EH (cell line): ENCODE measurements at places on chromosomes 5 and 9.

DNA sequence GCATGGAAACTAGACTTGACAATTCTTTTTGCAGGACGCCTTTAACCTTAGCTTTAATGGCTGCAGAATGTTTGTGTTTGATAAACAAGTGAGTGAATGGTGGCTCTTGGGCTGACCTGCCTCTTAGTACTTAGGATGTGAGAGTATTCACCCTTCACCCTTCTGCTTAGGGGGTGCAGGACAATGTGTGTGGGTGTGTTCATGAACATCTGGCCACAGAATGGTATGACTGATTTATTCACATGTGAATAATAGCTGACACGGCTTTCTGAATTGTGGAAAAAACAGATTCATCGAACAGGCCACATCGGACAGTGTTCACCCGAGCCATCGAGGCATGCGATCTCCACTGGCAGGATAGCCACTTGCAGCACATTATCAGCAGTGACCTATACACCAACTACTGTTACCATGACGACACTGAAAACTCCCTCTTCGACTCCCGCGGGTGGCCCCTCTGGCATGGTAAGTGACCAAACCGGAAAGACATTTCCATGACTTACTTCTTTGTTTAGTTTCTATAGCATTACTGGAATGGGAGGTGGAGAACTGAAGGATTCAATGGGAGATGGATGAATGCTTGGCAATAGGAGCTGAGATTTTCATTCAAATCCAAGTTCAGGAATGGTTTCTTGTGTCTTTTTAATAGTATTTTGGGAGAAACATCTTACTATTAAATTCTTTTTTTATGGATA lies 193.6 kb downstream of the ZSWIM6 start:
- no peak for DNase-seq

DNA sequence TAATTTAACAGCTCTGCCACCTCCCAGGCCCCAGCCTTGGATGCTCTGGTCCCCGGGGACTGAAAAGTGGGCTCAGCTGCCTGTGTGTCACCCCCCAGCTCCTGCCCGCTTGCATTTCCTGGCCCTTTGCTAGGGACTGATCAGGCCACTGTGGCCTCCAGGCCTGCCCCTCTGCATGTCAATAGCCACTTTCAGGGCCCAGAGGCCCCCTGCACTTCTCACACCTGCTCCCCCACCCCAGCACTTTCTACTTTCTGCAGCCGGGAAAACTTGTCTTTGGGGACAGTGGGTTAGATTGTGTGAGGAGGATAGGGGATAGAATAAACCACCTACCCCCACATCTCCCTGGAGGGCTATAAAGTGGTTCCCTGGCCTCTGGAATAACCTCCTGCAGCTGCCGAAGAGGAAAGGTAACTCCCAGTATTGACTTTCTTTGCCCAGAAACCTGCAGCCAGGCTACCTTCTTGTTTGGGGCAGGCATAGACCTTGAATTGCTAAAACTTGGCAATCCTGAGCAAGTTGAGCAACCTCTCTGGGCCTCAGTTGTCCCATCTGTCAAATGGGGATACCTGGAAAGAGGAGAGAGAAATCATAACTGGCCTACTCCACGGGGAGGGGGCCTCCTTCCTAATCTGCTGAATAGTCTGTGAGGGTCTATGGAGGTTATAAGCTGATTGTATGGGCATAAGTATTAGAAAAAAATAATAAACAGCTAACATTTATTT lies 7.8 kb downstream of the AIF1L start:
- no peak for DNase-seq

GRCh38 chr9:134423749-134424148 lies 97.5 kb downstream of the RXRA start:
- DNase-seq, result no peak

GRCh38 chr5:35835796-35836742 lies 20.6 kb upstream of the IL7R start:
- DNase-seq, result no peak

DNA sequence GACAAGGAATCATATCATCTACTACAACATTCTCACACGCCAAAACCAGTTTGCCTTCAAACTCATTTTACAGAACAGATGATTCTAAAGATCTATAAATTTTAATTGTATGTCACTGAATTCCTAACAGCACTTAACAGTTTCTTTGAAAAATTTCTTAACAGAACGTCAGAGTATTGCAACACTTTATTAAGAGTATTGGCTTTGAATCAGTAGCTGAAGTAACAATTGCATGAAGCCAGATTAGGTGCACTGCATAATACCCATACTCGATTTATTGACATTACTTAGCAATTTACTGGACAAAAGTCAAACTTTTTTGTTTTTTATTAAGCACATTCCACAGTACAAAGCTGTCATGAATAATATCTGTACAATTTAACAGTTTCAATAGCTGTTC lies 75.8 kb downstream of the SMIM23 start:
- DNase-seq, result no peak

DNA sequence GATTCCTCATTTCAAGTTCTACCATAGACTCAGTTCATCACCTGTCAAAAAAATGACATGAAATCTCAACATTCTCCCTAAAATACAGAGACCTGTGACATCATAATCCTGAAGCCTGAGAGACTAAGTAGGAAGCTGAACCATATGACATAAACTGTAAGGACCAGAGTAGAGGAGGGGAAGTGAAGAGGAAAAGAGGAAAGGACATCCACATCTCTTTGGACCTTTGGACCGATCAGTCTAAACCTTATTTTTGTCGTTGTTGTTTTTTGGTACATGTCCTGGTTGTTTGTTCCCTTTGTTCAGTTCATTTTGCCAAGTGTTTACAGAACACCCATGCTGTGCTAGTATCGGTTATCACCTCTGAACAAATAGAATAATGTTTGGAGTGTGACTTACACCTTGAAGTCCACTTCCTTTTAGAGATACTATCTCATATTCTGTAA lies 41.9 kb downstream of the LURAP1L start:
- DNase-seq, result no peak

DNA sequence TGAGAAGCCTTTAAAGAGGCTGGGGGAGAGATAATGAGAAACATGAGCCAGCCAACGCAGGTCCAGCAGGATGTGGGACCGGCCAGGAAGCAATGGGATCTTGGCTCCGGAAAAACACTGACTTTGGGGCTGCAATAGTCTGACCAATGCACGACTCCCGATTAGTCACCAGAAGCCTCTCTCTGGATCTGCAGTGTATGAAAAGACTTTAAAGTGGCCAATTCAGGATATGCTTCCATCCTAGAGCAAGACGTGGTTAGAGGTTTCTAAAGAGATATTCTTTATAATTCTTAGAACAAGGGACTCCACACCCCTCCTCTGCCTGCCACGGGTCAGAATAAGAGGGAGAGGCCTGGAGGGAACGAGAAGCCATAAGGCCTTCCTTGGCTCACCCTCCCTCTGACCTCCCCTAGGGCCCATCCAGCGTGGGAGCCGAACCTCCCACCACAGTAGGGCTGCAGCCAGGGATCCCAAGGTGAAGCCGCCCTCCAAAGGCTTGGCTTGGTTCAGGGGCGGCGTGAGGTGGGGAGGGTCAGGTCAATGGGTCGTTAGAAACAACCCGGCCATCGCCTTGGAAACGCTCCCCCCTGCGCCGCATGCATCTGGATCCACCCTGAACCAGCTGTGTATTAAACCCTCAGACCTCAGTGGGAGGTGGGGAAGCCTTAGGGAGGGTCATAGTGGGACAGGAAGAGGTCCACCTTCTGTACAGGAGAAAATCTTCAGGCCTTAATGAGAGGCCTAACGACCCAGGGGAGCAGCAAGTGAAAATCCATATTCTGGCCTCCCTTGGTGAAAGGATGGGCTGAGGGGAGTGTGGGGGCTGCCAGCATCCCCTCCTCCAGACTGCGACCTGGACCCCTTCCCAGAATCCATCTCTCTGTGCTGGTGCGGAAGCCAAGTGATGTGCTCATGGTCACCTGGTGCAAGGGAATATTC lies 11.1 kb downstream of the FGF1 start:
- DNase-seq, result peak; percentile 87

DNA sequence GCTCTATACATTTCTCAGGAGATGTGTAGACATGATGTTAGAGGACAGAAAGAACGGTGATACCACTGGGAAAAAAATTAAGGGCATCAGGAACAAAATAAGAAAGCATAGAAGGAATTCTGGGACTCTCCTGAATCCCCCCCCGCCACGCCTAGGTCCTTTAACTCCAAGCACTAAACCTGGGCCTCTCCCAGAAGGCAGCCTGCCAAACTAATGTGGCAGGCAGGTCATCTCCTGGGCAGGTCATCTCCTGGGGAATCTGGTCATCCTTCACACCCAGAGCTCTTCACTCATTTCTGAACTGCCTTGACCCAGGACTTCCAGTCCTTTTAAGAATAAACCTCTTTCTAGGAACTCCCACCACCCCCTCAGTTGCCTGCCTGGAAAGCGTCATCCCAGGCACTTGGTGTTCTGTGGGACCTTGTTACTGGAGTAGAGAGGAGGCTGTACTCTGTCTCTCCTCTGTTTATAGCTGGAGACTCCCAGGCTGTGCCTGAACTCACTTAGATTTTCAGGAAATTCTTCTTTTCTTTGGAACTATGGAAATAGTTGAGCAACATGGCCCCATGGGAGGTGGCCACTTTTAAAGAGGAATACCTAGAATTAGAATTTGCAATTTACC lies 24.1 kb downstream of the PSAT1 start:
- DNase-seq, result no peak

DNA sequence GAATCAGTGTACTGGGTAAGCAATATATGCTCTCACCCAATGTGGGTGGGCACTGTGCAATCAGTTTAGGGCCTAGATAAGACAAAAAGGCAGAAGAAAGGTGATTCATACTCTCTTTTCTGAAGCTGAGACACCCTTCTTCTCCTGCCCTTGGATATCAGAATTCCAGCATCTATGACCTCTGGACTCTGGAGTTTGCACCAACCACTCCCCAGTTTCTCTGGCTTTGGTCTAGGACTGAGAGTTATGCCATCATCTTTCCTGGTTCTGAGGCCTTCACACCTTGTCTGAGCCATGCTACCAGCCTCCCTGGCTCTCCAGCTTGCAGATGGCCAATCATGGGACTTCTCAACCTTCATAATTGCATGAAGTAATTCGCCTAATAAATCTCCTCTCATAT lies 724.6 kb upstream of the TYRP1 start:
- no peak for DNase-seq

- no peak for DNase-seq
Observed at GRCh38 chr9:97627624-97628023, 5.5 kb downstream of the TSTD2 start.

GRCh38 chr9:82490019-82490499 lies 501.5 kb downstream of the SPATA31D1 start:
- DNase-seq, result peak; percentile 75

DNA sequence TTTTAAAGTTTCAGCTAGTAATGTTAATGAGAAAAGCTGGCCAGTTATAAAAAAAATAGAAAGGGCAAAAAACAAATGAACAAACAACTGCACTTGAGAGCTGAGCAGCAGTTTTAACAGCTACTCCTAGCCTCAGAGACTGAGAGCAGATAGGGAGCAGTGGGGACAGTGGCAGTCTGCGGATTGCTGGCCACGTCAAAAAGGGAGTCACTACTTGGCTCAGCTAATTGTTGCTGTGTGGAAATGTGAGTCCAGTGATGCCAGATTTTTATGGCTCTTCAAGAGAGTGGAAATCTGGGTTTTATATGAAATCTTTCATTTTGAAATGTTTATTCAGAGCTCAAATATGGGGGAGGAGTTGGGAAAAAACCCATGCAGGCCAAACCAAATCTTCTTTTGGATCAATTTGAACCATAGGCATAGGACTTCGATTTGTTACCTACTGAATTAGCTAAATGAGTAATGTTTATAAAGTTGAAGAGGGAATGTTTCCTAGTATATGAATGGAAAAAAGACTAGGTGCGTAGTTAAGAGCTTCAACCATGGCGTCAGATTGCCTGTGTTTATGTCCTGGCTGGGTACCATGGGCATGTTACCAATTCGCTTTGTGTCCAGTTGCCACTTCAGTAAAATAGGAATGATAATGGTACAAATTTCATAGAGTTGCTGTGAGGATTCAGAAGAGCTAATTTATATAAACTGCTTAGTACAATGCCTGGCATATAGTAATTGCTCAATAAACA lies 102.1 kb downstream of the PAM start:
- peak; percentile 87 for DNase-seq

DNA sequence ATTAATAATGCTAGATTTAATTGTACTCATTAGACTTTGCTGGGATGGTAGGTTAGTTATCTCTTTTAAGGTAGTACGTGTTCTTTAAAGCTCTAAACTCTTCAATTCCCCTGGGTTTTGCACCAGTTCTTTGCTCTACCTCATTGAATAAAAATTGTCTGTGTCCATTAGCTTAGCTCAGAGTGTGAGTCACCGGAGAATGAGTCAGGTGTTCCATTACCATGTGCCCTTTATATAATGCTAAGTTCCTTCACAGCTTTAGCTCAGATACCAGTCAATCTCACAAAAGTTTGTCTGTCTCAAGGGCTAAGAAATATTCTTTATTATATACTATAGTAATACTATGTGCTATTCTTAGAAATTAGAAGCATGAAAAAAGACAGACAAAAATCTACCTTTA lies 339.4 kb downstream of the PRELID2 start:
- peak; percentile 85 for DNase-seq

DNA sequence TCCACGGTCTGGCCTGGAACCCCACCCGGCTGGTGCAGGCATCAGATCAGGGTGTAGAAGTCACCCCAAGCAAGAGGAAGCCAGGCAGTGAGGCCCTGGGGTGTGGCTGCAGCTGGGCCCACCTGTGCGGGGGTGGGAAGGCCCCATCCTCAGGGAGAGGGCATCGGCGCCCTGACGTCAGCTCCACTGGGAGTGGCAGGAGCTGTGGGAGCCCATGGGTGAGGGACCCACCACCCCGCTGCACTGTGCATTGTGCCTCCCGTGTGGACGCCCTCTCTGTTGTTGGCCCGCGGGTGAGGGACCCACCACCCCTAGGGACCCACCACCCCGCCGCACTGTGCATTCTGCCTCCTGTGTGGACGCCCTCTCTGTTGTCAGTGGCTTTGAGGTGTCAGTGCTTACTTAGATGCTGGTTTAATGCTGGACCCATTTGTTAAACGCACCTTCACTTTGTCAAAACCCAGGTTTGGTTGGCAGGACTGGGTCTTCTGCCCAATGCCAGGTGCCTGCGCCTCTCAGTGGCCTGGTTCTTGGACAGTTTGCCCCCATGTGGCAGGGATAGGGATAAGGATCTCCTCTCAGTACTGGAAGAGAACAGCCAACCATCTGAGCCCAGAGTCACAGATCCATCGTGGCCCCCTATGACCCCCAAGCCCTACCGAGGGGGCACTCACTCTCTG lies 6.9 kb upstream of the EXOC3 start:
- DNase-seq, result peak; percentile 52

- no peak for DNase-seq
Observed at GRCh38 chr9:38185647-38186403, 116.8 kb upstream of the SHB start.

DNA sequence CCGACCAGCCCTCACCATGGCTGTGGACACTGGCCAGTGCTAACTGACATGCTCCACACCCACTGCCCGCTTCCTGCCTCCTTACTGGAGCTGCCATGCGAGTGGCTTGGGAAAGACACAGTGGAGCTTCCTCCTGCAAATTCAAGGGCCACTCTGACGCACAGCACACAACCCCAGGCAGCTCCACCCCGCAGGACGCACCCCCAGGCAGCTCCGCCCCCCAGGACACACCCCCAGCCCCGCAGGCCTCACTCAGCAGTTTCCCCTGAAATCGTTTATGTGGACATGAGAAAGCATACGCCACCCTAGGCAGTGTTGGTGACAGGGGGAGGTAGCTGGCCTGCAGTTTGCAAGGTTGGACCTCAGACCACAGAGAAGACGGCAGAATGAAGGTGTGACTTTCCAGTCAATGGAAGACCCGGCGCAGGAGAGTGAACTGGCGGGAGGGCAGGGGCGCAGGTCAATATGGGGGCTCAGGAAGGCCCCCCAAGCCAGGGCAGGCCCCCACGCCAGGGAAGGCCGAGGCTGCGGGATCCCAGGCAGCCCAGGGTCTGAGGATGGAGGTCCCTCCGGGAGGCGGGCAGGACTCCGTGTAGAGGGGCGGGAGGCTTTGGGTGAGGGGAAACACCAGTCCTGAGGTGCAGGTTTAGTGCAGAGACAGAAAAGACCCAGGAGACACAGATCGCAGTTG lies 21.6 kb downstream of the LPCAT1 start:
- no peak for DNase-seq
